ENCODE measurements at places on chromosomes 16 and 17.

GRCh38 chr16:14175086-14175485 is 104.0 kb downstream of the MRTFB start:
- no peak for DNase-seq

DNA sequence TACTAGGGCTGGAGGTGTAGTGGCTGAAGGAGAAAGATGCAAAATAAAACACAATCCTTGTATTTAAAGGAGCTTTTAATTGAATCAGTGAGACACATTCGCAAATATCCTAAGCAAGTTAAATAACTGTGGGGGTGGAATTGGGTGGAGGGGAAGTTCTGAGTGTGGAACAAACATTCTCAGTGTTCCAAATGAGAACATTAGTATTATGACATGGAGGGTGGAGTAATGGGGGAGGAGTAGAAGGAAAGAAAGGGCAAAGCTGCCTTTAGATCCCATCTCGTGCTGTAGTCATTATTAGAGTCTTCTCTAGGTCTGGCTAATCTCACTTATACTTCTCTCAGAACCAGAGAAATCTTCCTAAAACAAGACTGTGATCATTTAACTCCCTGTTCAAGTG is 169.7 kb downstream of the ANKFN1 start:
- DNase-seq = no peak

GRCh38 chr16:60107437-60107836 is 1373.3 kb upstream of the GOT2 start:
- no peak for DNase-seq

DNA sequence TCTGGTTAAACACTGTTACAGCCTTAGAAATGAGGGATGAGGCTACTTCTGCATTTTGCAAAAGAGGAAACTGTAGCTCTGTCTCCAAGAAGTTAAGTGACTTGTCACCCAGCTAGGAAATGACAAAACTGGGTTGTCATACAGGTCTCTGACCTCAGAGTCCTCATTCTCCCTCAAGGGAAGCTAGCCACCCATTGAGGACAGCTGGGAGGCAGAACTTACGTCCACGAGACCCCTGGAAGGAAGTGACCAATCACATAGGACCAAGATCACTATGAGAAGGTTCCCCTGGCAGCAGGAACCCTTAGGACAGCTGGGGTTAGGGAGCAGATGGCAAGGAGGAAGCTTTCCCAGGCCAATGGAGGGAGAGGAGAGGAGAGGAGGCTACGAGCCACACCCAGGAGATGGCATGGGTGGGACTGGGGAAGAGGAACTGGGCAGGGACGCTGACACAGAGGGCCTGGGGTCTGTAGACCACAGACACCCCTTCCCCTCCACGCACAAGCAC is 11.2 kb downstream of the METTL22 start:
- DNase-seq = no peak
